Activated naive CD4-positive, alpha-beta T cell treated with anti-CD3 and anti-CD28 coated beads for 36 hours (primary cell): ENCODE measurements at places on chromosomes 2 and 18. TPM values are rescaled to one million over a fixed set of nuclear protein-coding genes. Genes with fewer than 3 reads are reported as not detected.

The PDCD1 gene
- total RNA-seq: 6.9 TPM

The LAMA1 gene
- not detected for total RNA-seq

The CTNNA2 gene
- total RNA-seq: not detected

The VWA3B gene
- total RNA-seq: not detected

The ADAM23 gene
- 0.42 TPM for total RNA-seq

The ZNF142 gene
- 28.4 TPM for total RNA-seq

The MPV17 gene
- total RNA-seq: 80.2 TPM

The EFHD1 gene
- 2.0 TPM for total RNA-seq

The RNF144A gene
- total RNA-seq: 49.0 TPM

The MARCHF4 gene
- total RNA-seq: not detected

The TEKT4 gene
- total RNA-seq: not detected

The DUSP11 gene
- 22.7 TPM for total RNA-seq

The C2orf66 gene
- total RNA-seq: not detected

The POTEC gene
- total RNA-seq: not detected

The SLC16A14 gene
- total RNA-seq: 1.1 TPM

The IL36B gene
- not detected for total RNA-seq

The MYCN gene
- not detected for total RNA-seq

The TMEM17 gene
- total RNA-seq: 0.21 TPM

The POTEF gene
- total RNA-seq: not detected

The ACTR3 gene
- 536 TPM for total RNA-seq

The SERPINB12 gene
- total RNA-seq: not detected

The CYBRD1 gene
- total RNA-seq: 0.76 TPM

The TTLL4 gene
- total RNA-seq: 23.7 TPM

The TANC1 gene
- total RNA-seq: 2.0 TPM

The SEPTIN10 gene
- 2.3 TPM for total RNA-seq

The PRSS56 gene
- not detected for total RNA-seq

The KDM3A gene
- total RNA-seq: 49.9 TPM

The TXNDC9 gene
- total RNA-seq: 19.9 TPM
